ENCODE measurements at places on chromosomes 12 and 14. TPM values are rescaled to one million over a fixed set of nuclear protein-coding genes. Genes with fewer than 3 reads are reported as not detected.

The CMA1 gene
- not detected for total RNA-seq

The HOXC9 gene
- total RNA-seq: not detected

The ZNF385A gene
- total RNA-seq: 0.48 TPM

The RIPK3 gene
- total RNA-seq: 41.4 TPM

The AICDA gene
- total RNA-seq: not detected

The KRT3 gene
- total RNA-seq: not detected

The MANSC1 gene
- total RNA-seq: 0.27 TPM

The RTN1 gene
- total RNA-seq: not detected

The IFT81 gene
- total RNA-seq: 2.9 TPM

The ZNF664 gene
- total RNA-seq: 46.6 TPM

The TCTN2 gene
- 4.0 TPM for total RNA-seq

The KLHL33 gene
- total RNA-seq: 0.15 TPM

The CELA1 gene
- total RNA-seq: not detected

The A2M gene
- not detected for total RNA-seq

The PPP1R36 gene
- total RNA-seq: 0.50 TPM

The CCDC184 gene
- 0.17 TPM for total RNA-seq

The LBHD2 gene
- total RNA-seq: not detected

The KLRK1 gene
- 0.12 TPM for total RNA-seq

The LIN7A gene
- not detected for total RNA-seq

The LPAR5 gene
- 6.6 TPM for total RNA-seq

The PARPBP gene
- 26.6 TPM for total RNA-seq

The DNAJC22 gene
- not detected for total RNA-seq

The REM2 gene
- total RNA-seq: 0.69 TPM

The SAMD15 gene
- 0.10 TPM for total RNA-seq

The ITGB7 gene
- 621 TPM for total RNA-seq

The EVL gene
- total RNA-seq: 1,017 TPM

The IFNG-AS1 gene
- not detected for total RNA-seq

The AQP6 gene
- total RNA-seq: not detected

The PRPH gene
- total RNA-seq: not detected

The ANO2 gene
- not detected for total RNA-seq

The FSCB gene
- not detected for total RNA-seq

The GLIPR1L1 gene
- total RNA-seq: not detected

The FAM90A1 gene
- not detected for total RNA-seq

The C12orf54 gene
- not detected for total RNA-seq

The PTPRB gene
- not detected for total RNA-seq

The AMHR2 gene
- total RNA-seq: not detected

The P2RX2 gene
- total RNA-seq: not detected

The LALBA gene
- not detected for total RNA-seq

The TAS2R50 gene
- total RNA-seq: 1.1 TPM

The TGM1 gene
- total RNA-seq: 6.5 TPM

The MEG3 gene
- total RNA-seq: not detected

The UBR7 gene
- 43.5 TPM for total RNA-seq

The TMEM229B gene
- total RNA-seq: 25.1 TPM

The SSTR1 gene
- total RNA-seq: not detected

The FZD10 gene
- not detected for total RNA-seq

The OR10A7 gene
- not detected for total RNA-seq

The PAX9 gene
- total RNA-seq: not detected

The RPGRIP1 gene
- total RNA-seq: not detected

The BCL11B gene
- total RNA-seq: 115 TPM

The RFLNA gene
- not detected for total RNA-seq

The LAG3 gene
- total RNA-seq: 13.1 TPM

The ADAMTS20 gene
- not detected for total RNA-seq

The GABARAPL1 gene
- total RNA-seq: 6.3 TPM

The JPH4 gene
- not detected for total RNA-seq

The REP15 gene
- total RNA-seq: 0.25 TPM

The LYSET gene
- total RNA-seq: 11.0 TPM

The LUM gene
- total RNA-seq: not detected

The WSCD2 gene
- total RNA-seq: not detected

The CD69 gene
- total RNA-seq: 71.6 TPM

The ANKS1B gene
- total RNA-seq: 0.17 TPM
